Fibroblast of villous mesenchyme (primary cell): ENCODE measurements at places on chromosomes 4 and X. TPM values are rescaled to one million over a fixed set of nuclear protein-coding genes. Genes with fewer than 3 reads are reported as not detected.

GRCh38 chrX:81195259-81195658, 6.5 kb downstream of the HMGN5 start:
- DNase-seq: no peak

GRCh38 chrX:153397256-153397960, 3.7 kb downstream of the PNMA6E start:
- DNase-seq: no peak

GRCh38 chr4:106002994-106003393, 107.7 kb downstream of the NPNT start:
- DNase-seq: no peak

DNA sequence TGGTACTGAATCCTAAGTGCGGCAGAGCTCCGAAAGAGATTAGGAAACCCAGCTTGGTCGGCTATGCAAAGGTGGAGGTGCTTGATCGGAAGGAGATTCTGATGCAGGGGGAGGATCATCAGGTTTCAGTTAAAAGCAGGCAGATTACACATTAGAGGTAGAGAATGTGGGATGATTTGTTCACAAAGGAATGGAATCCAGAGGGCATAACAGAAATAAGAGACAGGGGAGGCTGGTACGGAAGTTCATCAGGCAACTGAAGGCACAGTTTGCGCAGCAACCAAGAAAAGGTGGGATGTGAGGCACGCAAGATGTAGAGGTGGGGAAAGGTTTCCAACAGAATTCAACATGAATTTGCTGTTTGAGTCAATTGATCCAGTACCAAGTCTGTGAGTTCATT, 424 bp upstream of the ZNF330 start:
- no peak for DNase-seq

- peak; percentile 2 for DNase-seq
These were observed 55.1 kb upstream of the PGAM4 start for GRCh38 chrX:78024349-78025059.

- no peak for DNase-seq
These were observed 4.2 kb downstream of the LNX1 start for GRCh38 chr4:53587135-53587534.

DNA sequence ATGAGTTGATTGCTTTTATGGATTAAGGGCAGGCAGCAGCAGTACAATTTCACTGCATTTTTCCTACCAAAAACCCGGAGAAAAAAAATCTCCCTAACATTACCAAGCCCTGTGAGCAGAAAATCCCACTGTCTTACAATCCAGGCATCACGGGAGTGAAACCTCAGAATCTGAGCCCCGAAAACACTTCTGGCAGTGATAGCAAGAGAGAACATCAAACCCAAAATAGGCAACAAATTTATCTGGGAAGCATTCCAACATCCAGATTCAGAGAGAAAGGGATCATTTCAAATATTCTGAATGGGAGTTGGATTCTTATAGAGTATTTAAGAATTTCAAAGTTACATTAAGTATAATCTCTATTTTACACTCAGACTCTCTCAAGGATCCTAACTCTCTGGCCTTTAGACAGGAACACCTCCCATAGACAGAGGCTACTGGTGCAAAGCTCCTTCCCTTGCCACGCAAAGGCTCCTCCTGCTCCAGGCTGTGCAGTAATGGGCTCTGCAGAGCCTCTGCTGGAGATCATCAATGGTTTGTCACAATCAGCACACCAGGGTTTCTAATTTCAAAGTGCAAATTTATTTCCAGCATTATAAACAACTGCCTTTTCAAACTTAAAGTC, 256.9 kb downstream of the PARM1 start:
- peak; percentile 22 for DNase-seq

DNA sequence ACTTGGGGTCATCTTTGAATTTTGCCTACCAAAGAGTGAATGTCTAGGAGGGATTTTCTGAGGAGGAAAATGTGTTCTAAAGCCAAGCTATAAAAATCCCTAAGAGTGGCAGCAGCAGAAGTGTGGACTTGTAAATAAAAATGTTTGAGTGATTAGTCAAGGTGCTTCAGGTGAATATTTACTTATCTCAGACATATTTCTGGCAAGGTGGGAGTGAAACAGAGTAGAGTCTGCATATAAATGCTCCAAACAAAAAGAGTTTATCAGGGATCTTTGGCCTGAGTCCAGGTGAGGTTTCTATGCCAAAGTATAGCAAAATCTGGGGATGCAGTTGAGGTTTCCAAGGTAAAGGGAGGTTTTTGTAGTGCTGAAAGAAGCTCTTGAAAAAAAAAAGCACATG, 19.7 kb downstream of the CYSLTR1 start:
- DNase-seq: no peak

DNA sequence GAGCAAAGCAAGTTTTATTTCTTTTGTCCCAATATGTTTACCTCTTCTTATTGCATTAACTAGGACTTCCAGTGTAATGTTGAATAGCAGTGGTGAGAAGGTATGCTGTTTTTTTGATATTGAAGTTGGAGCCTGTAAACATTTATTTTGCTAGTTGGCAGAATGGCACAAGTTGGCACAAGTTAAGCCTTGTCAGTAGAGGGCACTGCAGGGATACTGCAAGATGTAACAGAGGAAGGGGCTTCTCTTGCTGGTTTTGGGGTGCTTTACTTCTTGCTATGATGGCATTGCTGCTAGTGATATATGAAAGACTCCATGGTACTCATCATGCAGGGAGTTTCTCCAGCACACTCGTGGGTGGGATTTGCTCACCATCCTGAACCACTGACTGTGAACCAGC, 327.3 kb upstream of the ARX start:
- no peak for DNase-seq

- no peak for DNase-seq
These were observed 43.2 kb downstream of the GSTCD start for GRCh38 chr4:105751718-105752299.

- DNase-seq: no peak
These were observed 3.0 kb downstream of the ATP11C start for GRCh38 chrX:139929876-139930275.

GRCh38 chr4:172308078-172308477, 494.9 kb downstream of the GALNTL6 start:
- no peak for DNase-seq

GRCh38 chrX:36986231-36986630, 21.9 kb upstream of the FAM47C start:
- DNase-seq: no peak

DNA sequence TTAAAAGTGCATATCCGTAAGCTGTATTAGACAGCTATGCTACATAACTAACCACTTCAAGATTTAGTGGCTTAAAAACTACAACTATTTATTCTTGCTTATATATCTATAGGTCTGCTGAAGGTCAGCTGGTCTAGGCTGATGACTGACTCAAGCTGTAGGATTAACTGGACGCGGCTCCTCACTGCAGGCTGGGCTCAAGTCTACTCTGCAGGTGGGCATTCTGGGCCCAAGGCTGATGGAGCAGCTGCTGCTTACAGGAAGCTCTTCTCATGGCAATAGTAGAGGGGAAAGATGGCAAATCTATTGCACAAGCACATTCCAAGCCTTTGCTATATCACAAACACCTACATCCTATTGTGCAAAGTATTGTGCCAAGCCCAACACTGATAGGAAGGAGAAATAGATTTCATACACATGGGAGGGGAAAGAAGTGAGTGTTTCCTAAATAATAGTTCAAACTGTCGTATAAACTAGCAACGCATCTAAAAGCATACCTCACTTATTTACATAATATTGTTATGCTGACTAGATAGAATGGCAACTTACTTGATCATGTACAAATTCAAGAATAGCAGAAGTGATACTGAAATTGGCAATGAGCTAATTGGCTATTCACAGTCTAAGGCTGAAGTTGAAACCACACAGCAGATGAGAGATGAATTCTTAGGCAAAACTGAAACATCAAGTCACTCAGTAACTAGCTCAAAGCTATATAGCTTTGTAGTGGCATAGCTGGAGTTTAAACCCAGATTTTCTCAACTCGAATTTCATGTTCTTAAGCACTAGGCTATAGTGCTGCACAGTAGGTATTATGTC, 263.8 kb downstream of the NKX6-1 start:
- no peak for DNase-seq

DNA sequence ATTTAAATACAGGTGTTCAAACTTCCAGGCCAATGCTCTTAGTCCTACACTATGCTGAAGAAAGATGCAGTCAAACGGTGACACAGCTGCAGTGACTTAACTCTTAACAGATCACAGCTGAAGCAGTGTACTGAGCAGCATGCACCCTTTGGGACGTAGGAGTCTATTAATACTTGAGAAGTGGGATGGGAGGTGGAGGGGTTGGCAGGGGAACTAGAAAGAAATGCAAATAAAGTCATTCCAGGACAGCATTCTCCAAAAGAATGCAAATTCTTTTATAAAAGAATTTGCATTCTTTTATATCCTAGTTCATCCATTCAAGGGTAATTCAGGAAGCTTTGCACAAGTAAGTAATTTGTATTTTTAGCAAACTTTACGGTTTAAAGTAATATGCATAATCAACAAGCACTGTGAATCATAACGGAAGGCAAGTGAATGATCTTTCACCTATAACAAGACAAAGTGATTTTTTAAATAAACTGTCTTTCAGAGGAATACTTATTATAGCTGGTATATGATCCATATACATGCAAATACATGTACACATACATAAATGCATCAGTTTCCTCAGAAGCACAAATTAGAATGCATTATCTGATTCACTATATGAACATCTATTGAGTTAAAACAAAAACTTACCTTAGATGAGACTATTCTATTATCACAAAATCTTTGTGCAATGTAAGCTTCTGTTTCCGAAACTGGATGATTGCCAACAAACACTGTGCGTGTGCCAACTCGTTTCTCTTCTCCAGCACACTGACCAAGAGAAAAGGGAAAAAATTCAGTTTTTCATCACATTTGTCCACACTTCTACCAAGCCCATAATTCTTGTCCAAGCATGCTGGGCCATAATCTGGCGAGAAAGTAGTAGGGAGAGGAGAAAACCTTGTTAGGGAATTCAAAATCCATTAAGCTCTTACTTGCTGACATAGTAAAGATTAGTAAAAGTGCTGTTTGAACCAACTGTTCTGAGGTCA, 106.5 kb downstream of the ATP11C start:
- peak; percentile 38 for DNase-seq

- no peak for DNase-seq
These were observed 5.5 kb upstream of the TMEM255A start for GRCh38 chrX:120316587-120317283.

DNA sequence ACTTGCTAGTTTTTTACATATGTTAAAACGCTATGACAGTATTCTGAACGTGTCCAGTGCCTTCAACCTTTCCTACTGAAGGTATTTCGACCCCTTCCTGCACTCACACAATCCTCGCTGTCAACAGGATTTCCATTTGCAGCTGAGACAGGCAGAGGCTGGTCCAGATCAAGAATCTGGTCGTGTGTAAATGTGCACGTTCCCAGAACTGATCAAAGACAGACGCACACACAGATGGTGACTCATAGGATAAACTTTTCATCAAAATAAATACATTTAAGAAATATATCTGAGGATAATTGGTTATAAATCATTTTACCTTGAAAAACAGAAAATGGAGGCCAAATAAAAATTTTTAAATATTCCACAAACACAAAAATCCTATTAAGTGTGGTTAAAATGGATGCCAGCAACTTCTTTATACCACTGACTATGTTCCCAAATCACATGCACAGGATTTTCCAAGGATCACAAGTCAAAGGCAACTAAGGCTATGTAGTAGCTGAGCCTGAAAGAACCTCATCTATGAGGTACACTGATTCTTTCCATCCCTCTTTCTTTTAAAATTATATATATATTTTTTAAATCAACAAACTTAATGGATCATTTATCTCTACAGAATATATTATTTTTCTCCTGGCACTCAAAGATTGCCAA, 85.9 kb downstream of the RNF150 start:
- DNase-seq: peak; percentile 67

- DNase-seq: no peak
These were observed 23.8 kb downstream of the PTTG2 start for GRCh38 chr4:37983951-37984350.

DNA sequence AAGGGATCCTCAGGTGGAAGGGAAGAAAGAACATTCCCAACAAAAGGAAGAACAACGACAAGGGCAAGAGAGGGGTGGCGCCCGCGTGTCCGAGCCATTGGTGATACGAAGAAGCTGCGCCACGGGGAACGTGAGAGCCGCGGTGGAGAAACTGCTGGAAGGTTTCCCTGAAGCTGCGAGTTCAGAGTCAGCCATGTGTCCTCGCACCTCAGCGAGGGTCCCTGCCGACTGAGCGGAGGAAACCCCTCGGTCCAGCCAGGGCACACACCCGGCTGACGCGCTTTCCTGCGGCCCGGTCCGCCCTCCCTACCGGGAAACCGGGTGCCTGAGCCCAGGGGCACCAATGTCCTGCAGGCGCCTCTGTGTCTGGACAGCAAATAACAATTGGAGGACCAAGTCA, 18.0 kb downstream of the IRF2 start:
- no peak for DNase-seq

DNA sequence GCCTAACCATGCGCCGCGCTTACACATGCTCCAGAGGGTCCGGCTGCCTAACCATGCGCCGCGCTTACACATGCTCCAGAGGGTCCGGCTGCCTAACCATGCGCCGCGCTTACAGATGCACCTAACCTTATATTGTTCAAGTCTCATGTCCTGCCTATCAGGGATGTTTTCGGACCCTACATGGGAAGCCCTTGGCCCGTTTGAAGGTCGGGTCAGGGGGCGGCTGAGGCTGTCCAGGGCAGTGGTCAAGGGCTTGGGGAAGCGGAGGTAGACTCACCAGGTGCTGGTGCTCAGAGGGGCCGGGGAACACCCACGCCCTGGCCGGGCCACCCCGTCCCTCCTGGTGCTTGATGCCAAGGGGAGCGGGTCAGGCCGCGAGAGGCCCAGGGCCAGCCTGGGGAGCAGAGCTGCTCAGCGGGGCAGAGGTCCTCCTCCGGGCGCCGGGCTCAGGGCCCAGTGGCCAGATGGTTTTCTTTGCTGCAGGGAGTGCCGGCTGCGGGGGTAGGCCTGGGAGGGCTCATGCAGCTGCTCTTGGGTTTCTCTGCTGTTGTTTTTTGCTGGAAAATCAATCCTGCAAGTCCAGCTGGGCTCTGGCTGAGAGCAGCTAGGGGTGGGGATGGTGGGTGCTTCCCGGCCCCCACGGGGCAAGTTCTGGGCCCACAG, 35.4 kb upstream of the SPON2 start:
- peak; percentile 91 for DNase-seq

DNA sequence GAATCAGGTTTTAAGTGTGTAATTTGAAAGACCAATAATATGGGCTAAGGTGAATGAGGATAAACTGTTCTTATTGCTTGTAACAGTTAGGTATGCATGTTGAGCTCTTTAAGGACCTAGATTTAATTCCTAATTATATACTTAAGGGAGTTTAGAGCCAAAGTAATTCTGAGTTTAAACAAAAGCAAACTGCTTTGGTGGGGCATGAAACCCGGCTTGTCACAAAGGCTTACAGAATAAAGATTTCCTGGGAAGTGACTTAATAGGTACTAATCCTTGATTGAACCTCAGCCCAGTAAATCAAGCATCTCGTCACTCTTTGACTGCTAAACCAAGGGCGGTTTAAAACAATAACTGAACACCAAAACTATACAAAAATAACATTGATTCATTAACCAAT, 1324.2 kb downstream of the RPA4 start:
- DNase-seq: no peak

GRCh38 chr4:72701987-72702819, 133.2 kb upstream of the ADAMTS3 start:
- DNase-seq: peak; percentile 68

The FGFBP2 gene
- total RNA-seq: not detected in 2 replicates

The IL2 gene
- not detected in 2 replicates for total RNA-seq

The TRPC5OS gene
- total RNA-seq: not detected in 2 replicates

The SPATA4 gene
- total RNA-seq: 0.97 TPM in 1 of 2 replicates, not detected in the other

The TCP11X2 gene
- total RNA-seq: not detected in 2 replicates
